ENCODE measurements at places on chromosomes 2 and 18. TPM values are rescaled to one million over a fixed set of nuclear protein-coding genes. Genes with fewer than 3 reads are reported as not detected.

Gene IKZF2
- total RNA-seq = 7.7 TPM

GRCh38 chr2:217102956-217103355, 243.1 kb upstream of the TNP1 start:
- no peak for DNase-seq

DNA sequence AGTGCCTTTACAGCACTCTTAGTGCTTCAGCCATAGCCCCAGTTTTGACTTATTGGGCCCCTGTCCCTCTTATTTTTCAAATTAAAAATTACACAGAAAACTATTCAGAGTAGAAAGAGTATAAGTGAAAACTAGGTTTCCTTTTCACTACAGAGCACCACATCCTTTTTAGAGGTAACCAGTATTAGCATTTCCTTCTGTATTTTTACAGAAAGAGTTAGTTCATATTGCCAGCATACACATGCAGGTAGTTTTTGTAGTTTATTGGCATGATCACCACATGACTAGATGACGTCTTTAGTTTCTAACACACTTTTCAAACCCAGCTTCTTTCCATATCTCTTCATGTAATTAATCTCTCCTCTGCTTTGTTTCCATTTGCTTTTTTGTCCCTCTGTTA, 66.4 kb downstream of the UBE2E3 start:
- DNase-seq = no peak

- no peak for DNase-seq
Observed at GRCh38 chr2:62407838-62408237, 98.2 kb downstream of the TMEM17 start.

DNA sequence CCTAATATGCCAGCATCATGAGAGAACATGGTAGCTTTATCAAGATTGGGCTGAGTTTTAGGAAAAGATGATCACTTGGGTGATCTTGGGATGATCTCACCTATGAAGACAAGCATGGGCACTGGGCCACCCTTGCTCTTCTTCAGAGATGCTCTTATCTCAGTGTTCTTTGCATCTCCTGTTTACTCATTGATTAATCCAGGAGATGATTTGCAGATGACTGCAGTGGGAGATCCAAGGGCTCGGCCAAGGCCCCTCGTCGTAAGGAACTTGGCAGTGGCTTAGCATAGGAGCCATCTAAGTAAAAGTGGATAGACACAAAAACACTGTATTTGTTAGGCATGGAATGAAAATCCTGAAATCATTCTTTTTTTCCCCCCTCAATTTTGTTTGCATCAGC, 228.4 kb downstream of the FHOD3 start:
- no peak for DNase-seq

Gene ALLC
- not detected for total RNA-seq

DNA sequence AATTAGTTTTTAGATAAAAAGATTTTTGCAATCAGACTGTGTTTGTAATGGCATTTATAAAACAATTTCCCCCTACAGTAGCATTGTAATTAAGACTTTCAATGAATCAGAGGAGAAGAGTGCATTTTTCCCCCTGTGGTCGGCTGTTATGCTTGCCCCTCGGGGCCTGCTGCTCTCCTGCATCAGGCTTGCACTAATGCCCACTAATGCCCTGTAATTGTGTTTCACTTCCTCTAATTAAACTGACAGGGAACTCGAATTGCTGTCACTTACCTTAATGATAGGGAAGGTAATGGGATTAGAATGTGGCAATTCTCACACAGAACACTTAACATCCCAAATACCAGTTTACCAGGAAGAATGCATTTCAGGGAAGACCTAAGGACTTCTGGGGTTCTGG, 61.2 kb upstream of the LRRTM1 start:
- DNase-seq = no peak

DNA sequence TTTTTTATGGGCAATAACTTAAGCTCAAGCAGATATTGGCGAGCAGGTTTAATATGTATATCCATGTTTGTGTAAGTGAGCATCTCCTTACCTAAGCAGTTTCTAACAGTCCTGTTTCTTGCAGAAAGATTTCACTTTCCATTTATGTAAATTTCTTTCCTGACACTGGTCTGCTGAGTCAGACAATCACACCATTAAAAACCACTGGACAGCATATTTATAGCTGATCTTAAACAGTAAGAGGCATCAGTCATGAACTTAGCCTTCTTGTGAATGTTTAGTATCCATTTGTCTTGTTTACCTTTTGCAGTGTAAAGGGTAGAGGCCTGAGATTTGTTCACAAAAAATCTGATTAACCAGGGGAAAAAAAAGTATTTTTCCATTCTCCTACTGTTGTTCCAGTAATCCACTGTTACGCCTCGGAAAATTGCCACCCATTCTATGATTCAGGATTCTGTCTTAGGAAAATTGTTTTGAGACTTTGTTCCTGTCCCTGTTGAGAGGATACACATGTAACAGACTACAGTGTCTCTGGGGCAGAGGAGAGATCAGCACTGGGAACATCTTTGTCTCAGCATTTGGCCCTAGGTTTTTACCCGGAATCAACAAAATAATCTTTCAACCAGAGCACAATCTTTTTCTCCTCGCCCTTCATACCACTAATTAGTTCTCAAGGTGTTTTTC, 521.0 kb upstream of the NRP2 start:
- no peak for DNase-seq

Gene RASGRP3
- total RNA-seq = 5.1 TPM

DNA sequence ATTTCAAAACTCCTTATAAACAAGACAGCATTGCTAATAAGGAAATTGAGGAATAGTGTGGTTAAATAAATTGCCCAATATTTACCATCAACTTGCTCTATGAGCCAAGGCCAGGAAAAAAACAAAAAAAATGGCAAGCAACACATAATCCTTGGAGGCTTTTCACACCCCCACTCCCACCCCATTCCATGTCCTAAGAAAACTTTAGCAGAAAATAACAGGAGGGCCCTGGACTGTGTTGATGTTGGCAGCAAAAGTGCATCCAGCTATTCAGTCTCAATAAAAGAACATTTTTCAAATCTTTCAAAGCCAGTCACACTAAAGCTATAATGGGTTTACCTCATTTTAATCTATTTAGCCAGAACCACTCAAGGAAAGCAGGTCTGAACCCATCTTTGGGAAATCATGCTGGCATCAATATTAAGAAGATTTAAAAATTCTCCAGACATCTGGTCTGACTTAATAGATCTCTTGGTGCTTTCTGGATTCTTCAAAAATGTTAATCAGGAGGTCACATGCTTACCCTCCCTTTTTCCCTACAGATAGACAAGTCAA, 34.6 kb upstream of the STK17B start:
- DNase-seq = no peak
